ENCODE measurements at places on chromosomes 13 and 19. TPM values are rescaled to one million over a fixed set of nuclear protein-coding genes. Genes with fewer than 3 reads are reported as not detected.

The PRTN3 gene
- 0.29 TPM for total RNA-seq

The VSTM1 gene
- total RNA-seq: 0.24 TPM

The URAD gene
- not detected for total RNA-seq

The EXOSC5 gene
- 101 TPM for total RNA-seq

The OBI1 gene
- total RNA-seq: 9.6 TPM

The DHDH gene
- total RNA-seq: 1.4 TPM

The SLITRK5 gene
- total RNA-seq: 0.62 TPM

The KL gene
- total RNA-seq: 0.06 TPM

The NAPSA gene
- 0.94 TPM for total RNA-seq

The COQ8B gene
- 67.0 TPM for total RNA-seq

The KIR2DL1 gene
- not detected for total RNA-seq

The NLRP11 gene
- total RNA-seq: not detected

The TRPM4 gene
- total RNA-seq: 9.5 TPM

The POSTN gene
- total RNA-seq: not detected

The HSD17B14 gene
- 14.8 TPM for total RNA-seq

The NKPD1 gene
- total RNA-seq: 0.13 TPM

The BABAM1 gene
- 64.7 TPM for total RNA-seq

The ZNF43 gene
- total RNA-seq: 4.2 TPM

The CGB3 gene
- not detected for total RNA-seq

The ZFP82 gene
- total RNA-seq: 1.2 TPM

The CHAMP1 gene
- 17.5 TPM for total RNA-seq

The ZNF550 gene
- 4.2 TPM for total RNA-seq

The PROZ gene
- total RNA-seq: not detected

The TMPRSS9 gene
- not detected for total RNA-seq

The COMP gene
- not detected for total RNA-seq
